Midbrain (tissue), 1 donor: ENCODE measurements at places on chromosomes 11 and 22.

DNA sequence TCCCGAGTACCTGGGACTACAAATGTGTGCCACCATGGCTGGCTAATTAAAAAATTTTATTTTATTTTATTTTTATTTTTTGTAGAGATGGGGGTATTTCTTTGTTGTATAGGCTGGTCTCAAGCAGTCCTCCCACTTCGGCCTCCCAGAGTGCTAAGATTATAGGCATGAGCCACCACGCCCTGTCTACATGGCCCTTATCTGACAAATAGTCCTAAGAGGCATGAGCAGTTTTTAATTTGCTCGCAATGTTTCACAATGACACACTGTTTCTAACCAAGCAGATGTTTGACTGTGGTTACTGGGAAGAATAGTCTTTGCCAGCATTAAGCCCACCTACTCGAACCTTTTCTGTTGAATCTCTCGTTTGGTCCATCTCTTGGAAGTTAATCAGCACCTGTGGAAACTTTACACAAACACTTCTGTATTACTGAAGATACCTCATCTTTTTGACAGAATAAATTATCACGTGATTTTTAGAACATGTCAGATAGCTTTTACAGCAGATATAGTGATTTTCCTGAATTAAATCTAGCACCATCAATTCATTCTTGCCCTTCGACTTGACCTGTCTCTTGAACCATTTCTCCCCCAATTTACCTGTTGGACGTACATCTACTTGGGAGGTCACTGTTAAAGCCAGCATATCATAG, 71.4 kb downstream of the MTMR3 start:
- no peak for DNase-seq

- no peak for DNase-seq
Observed at GRCh38 chr11:55263081-55263480, 1.1 kb downstream of the TRIM48 start.

DNA sequence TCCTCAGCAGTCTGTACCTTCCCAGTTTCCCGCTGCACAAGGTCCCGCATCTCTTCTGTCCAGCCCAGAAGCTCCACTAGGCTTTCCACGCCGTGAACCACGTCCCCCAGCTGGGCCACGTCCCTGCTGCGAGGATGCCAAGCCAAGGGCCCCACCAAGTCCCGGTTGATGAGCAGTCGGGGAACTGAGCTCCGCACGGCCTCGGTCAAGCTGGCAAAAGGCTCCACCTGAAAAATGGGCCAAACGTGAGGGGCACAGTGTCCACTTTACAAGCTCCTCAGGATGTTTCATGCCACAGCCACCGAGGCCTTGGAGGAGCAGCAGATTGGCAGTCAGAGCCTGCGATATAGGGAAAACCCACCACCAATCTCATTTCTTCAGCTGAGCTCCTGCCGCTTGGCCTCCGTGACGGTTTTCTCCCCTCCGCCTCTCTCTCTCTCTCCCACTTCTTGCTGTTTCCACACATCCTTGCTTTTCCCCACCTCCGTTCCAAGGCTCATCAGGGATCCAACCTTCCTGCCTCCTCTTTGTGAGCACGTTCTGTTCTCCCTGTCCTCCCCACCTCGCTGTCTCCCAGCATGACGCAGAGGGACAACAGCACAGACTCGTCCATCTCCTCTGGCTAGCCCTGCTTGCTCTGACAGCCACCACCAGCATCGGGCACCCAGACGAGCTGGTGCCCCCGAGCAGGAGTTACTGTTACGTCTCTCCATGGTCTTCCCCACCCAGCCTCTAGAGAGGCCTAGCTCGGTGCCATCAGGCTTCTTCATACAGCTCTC, 11.5 kb downstream of the RIC8A start:
- no peak for DNase-seq

DNA sequence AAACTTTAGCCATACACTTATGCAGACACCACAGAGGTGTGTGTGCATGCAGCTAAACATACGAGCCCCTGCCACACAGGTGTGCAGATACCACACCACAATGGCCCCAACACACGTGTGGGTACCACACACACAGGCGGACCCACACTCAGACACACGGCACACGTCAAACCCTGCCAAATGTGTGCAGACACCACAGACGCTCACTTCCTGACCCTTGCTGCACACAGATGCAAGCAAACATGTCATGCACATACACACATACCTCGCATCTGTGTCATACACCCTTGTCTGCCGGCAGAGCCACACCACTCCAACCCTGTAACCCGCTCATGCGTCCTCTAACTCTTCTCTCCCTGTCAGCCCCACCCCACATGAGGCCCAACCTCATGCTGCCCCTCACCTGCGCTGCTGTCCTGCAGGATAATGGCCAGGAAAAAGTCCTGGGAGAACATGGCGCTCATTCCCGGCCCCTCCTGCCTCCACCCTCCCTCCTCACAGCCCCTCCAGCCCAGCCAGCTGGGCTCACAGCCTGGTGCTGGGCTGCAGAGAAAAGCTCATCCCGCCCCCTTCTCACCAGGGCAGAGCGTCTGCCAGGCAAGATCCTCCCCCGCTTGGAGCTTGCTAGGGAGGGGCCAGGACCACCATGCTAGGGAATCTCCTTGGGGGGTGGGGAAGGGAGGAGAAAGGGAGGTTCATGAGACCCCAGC, 14.2 kb downstream of the SMPD1 start:
- peak; percentile 51 for DNase-seq

GRCh38 chr11:2420502-2421225, 20.1 kb downstream of the TSSC4 start:
- DNase-seq, result peak; percentile 72

DNA sequence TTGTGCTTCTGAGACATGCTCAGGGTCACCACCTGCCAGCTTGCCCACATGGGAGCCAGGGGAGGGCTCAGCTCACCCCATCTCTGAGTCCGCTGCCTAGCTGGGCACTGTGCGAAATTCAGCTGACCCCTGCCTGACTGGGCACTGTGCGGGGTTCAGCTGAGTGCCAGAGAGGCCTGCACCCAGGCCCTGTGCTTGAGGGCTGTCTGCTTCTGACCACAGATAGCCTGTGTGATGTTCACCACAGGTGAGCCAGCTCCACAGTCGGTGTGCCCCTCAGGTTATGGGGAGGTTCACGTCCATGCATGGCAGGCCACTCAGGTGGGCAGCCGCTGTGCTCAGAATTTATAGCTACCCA, 84.5 kb upstream of the SUSD2 start:
- DNase-seq, result no peak

DNA sequence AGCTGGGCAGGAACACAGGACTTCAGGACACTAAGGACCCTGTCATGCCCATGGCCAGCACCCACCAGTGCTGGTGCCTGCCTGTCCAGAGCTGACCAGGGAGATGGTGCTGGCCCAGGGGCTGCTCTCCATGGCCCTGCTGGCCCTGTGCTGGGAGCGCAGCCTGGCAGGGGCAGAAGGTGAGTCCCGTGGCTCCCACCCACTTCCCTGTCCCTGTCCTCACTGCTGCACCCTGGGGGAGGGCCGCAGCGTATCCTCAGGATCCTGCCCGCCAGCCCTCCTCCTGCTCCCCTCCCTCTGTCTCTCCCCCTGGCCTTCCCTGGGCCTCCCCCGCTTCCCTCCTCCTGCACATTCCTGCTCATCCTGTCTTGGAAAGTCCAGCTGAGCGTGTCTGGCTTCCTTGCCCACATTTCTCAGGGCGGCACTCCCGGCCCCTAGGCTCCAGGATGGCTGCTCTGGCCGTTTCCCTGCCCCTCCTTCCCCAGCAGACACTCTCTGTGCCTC, 8.7 kb downstream of the CSF2RB start:
- no peak for DNase-seq

- DNase-seq, result no peak
Observed at GRCh38 chr11:77201991-77202841, 74.2 kb downstream of the MYO7A start.

- no peak for DNase-seq
Observed at GRCh38 chr11:86403458-86403857, 28.8 kb downstream of the CCDC81 start.

DNA sequence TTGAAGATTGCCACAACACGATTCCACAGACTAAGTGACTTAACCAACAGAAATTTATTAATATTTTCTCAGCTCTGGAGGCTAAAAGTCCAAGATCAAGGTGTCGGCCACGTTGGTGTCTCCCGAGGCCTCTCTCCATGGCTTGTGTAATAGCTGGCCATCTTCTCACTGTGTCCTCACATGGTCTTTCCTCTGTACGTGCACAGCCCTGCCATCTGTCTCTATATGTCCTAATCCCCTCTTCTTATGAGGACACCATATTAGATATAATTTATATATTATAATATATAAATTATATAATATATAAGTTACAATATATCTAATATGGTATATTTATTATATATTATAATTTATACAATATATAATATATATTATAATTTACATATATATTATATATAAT, 25.1 kb upstream of the SCGB1A1 start:
- no peak for DNase-seq

DNA sequence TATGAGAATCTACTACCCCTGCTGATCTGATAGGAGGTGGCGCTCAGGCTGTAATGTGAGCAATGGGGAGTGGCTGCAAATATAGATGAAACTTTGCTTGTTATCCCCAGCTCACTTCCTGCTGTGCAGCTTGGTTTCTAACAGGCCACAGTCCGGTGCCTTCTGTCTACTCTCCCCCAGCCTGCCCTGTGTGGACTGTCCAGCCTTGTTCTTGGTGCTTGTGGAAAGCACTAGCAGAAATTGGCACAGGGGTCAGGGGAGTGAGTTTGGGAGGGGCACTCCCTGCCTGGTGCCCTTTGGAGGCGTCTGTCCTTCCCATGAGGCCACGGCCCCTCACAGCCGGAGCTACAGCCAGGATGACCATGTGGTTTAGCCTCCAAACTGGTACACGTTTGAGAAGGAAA, 14.3 kb downstream of the MOV10L1 start:
- no peak for DNase-seq

GRCh38 chr11:79940165-79940564, 499.3 kb upstream of the TENM4 start:
- no peak for DNase-seq

DNA sequence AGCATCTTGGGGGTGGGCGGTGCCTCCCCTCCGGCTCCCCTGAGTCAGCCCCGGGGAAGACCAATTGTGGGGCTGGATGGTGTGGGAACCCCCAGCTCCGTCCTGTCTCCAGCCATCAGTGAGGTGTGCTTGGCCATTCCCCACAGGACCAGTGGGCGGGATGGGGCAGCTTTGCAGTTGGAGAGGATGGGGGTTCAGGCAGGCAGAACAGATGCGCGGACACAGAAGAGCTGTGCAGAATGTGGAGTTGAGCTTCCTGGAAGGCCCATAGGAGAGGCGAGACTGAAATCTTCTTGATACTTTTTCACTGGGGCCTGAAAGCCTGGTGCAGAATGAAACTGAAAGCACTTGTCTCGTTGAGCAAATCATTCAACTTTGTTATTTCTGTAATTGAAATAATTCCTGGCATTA, 23.8 kb downstream of the PARVB start:
- DNase-seq, result no peak

DNA sequence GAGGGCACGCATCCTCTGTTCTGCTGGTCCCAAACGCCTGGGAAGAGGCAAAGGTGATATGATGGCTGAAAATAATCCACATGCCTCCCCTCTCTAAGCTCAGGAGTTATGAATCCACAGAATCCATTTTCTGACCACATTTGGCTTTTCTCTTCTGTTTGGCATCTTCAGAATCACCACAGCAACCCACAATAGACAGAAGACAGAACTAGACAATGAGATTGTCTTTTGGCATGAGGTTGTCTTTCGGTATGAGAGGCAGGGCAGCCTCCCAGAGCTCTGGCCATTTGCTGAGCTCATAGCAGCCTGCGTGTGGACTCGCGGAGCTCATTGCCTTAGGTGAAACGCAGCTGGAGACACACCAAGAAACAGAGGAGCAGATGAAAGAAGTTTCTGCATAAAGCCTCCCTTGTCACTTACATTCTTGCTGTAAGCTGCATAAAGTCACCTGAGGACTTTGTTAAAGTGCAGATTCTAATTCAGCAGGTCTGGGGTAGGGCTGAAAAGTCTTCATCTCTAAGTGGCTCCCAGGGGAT, 868.0 kb downstream of the NTM start:
- no peak for DNase-seq

DNA sequence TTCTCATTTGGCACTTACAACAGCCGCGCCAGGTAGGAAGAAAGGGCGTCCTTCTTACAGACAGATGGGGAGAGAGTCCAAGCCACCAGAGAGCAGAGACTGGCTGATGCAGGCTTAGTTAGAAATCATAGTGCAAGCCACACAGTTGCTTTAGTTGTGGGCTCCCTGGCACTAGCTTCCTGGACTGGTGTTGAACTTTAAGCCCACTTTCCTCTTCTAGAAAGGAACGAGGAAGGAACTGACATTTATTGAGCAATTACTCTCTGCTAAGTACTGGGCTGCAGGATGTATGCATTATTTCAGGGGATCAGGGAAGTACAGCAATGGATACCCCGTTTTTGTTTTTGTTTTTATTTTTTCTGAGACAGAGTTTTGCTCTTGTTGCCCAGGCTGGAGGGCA, 3.0 kb downstream of the BACE1 start:
- no peak for DNase-seq

DNA sequence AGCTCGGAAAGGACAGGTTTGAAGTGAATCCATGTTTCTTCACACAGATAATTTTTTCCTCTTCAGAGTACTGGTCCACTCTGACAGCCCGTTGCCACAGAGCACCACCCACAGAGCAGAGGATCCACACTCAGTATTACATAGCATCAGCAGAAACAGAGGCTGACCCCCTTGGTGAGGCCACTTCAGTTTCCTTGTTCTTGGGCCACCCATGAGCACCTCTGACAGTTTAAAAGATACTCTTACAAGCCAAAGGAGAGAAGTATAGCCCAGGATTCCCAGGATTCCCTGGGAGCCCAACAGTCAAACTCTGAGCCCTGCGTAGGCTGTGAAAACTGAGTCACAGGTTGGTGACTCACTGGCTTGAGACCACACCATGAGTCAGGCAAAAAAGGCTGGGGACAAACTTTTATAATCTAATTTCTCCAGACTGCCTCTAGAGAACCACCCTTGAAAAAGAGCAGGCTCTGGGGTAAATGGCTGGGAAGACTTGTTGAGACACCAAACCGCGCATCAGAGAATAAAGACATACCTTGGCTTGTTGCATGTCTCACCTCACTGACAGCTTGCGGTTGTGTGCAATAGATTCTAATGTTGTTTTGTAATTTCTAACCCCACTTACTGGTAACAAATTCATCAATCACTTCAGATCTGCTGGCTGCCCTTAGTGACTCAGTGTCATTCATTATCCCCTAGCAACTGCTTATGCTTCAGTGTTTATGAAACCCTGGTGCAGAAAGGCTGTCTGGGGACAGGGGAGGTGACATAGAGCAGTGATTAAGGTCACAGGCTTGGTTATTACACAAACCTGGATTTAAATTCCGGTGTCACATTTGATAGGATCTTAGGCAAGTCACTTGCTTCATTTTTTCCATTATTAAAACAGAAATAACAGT, 56.9 kb upstream of the PRSS23 start:
- DNase-seq, result no peak

- DNase-seq, result no peak
Observed at GRCh38 chr11:45108070-45109064, 38.1 kb upstream of the PRDM11 start.

GRCh38 chr11:111718436-111718835, 47.8 kb downstream of the PPP2R1B start:
- DNase-seq, result peak; percentile 10
